Heart right ventricle (tissue), 16 donors: ENCODE measurements at places on chromosomes 1 and 21. TPM values are rescaled to one million over a fixed set of nuclear protein-coding genes. Genes with fewer than 3 reads are reported as not detected.
A peak's percentile ranks its signal among the peaks of the same experiment; 100 is the strongest.

The LCE2C gene
- total RNA-seq, result not detected

GRCh38 chr1:172900376-172900997 lies 150.3 kb downstream of the TNFSF18 start:
- H3K36me3 ChIP-seq, result no peaks in the 10 kb centered on the region
- H3K27me3 ChIP-seq, result no peaks in the 10 kb centered on the region
- H3K4me3 ChIP-seq, result no peak overlapping the region
- H3K4me1 ChIP-seq, result peaks cover 4% of the 10 kb centered on the region
- H3K27ac ChIP-seq, result no peak overlapping the region
- DNase-seq, result no peak

DNA sequence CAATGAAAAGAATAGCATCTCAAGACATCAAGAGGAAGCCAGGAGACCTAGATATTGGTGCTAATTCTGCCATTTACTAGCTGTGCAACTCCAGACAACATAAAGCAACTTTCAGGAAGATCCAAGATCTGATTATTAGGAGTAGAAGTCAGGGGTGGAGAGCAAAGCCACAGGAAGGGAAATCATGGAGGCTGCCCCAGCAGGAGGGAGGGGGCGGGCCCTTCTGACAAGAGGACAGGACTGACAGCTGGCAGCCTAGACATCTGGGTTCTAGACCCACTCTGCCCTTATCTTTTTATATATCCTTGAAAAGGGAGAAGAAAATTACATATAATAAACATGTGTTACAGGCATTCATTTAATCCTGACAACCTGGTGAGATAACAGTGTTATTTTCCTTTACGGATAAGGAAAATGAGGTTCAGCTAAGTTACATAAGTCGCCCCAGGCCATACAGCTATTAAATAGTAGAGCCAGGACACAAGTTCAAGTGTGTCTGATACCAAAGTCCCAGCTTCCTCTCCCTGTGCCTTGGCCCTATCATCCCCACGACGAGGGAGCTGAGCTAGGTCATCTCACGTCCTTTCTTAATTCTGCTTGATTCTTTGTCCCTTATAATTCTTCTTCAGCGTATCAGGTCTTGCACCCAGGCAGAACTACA lies 46.6 kb downstream of the ARHGEF11 start:
- no peaks in the 10 kb centered on the region for H3K27me3 ChIP-seq
- no peaks in the 10 kb centered on the region for H3K4me1 ChIP-seq
- no peaks in the 10 kb centered on the region for H3K36me3 ChIP-seq
- no peak overlapping the region for H3K4me3 ChIP-seq
- no peak for DNase-seq

The ANKRD65 gene
- 2.5 TPM for total RNA-seq

GRCh38 chr1:84892705-84893618 lies at the start of gene LPAR3:
Gene LPAR3, minus strand, starts transcription at chr1:84893206. Its CDS starts 27,086 bp downstream, at chr1:84866120.
- H3K27ac ChIP-seq, result no peak within 1 kb of the TSS
- peak; percentile 20 for DNase-seq

- DNase-seq, result no peak
- H3K4me3 ChIP-seq, result no peak overlapping the region
- H3K36me3 ChIP-seq, result no peaks in the 10 kb centered on the region
- H3K27me3 ChIP-seq, result no peaks in the 10 kb centered on the region
- peaks cover 90% of the 10 kb centered on the region for H3K4me1 ChIP-seq
- H3K27ac ChIP-seq, result no peak overlapping the region
Measured at GRCh38 chr1:184502161-184502560, 115.3 kb downstream of the C1orf21 start.

DNA sequence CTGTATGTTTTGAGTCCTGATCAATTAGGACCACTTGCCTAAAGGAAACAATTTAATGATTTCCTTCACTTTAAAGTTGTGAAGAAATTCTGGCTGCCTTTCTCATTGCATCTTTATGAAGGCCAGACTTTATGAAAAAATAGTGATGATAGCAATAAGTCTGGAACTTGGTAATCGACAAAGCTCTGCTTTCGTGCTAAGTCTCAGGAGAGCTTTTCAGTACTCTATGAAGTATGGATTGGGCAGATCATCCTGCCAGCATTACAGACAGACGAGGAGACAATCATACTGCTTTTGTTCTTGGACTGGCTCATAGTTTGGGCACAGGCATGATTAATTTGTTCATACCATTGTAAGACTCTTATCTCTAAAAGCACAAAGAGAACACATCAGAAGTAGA lies 45.5 kb upstream of the KCNJ15 start:
- no peaks in the 10 kb centered on the region for H3K36me3 ChIP-seq
- DNase-seq, result no peak
- H3K27ac ChIP-seq, result no peak overlapping the region
- no peaks in the 10 kb centered on the region for H3K4me1 ChIP-seq
- H3K27me3 ChIP-seq, result no peaks in the 10 kb centered on the region

DNA sequence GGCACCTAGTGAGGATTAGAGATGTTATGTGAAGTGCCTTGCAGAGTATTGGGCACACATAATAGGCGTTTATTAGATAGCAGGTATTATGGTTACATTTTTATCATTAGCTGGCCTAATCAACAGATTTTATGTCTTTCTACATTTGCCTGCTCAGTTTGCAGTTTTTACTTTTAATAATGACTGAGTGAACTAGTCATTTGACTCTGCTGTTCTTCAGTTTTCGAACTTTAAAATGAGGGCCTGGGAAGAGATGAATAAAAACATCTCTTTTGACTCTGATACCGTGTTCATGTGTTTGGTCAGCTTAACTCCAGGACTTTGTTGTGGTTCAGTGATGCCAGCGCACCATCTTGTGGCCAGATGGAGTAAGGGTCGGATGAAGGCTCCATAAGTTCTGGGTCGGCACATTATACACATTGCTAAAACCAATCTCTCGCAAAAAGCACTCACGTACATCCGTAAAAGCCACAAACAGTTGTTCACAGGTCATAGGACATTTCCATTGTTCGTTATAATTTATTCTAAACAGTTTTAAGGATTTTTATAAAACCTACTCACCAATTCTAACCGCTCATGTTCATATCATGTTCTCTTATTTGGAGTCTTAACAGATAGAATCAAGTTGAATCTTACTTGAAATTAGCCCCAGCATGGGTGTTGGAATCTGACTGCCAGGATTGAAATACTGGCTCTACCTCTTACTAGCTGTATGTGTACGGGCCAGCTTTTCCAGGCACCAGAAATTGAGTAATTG lies 78.4 kb upstream of the GPR88 start:
- H3K4me3 ChIP-seq, result no peak overlapping the region
- H3K27me3 ChIP-seq, result no peaks in the 10 kb centered on the region
- H3K27ac ChIP-seq, result no peak overlapping the region
- no peaks in the 10 kb centered on the region for H3K36me3 ChIP-seq
- DNase-seq, result peak; percentile 73

DNA sequence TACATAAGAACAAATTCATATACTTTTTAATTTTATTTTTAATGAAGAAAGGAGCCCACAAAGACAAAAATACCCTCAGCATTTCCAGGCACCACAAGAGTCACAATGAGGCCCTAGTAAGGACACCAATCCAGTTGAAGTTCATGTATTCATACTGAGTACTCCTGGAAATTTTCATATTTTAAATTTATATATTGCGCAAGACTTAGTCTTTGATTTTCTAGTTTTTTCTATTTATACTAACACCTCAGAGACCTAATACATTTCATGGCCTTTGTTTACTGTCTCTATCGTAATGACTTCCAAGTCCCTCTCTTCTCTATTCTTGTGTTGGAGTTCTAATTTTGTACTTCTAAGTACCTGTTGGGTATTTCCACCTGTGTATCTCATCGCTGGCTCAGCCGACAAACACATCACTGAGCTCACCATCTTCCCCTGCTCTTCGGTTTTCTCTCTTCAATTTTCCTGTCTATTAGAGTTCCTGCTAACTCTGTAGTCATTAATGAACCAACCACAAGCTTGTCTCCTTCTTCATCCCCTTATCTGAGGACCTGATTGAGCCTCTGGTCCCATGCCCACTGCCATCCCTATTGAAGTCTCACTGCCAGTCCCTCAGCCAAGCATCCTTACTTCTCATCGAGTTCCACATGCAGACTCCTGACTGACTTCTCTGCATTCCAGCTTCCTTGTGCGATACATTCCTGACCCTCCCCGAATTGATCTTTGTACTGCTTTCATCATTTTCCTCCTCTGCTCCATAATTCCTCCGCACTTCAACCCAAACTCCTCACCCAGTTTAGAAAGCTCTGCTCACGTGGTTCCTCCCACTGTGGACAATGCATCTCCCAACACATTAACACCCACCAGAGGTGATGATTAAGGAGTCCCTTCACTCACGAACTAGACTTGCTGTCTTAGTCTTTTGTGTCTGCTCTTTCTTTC lies 17.3 kb upstream of the IRF2BP2 start:
- H3K4me1 ChIP-seq, result peaks cover 23% of the 10 kb centered on the region
- no peaks in the 10 kb centered on the region for H3K27me3 ChIP-seq
- H3K36me3 ChIP-seq, result no peaks in the 10 kb centered on the region

DNA sequence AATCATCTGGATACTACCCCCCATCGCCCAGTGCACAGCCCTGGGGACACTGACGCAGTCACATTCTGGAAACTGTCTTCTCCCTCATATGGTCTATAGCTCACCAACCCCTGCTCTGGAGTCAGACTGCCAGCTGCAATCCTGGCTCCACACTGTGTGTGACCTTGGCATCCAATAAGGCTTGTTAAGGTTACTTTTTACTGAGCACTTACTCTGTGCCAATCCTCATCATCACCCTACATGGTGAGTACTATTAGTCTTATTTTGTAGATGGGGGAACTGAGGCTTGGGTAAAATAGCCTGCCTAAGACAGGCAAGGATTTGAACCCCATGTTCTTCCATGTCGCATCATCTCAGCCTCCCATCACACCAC lies 34.9 kb downstream of the AHDC1 start:
- no peak overlapping the region for H3K4me3 ChIP-seq
- no peaks in the 10 kb centered on the region for H3K36me3 ChIP-seq
- H3K4me1 ChIP-seq, result peaks cover 85% of the 10 kb centered on the region
- no peak for DNase-seq
- H3K27me3 ChIP-seq, result no peaks in the 10 kb centered on the region

DNA sequence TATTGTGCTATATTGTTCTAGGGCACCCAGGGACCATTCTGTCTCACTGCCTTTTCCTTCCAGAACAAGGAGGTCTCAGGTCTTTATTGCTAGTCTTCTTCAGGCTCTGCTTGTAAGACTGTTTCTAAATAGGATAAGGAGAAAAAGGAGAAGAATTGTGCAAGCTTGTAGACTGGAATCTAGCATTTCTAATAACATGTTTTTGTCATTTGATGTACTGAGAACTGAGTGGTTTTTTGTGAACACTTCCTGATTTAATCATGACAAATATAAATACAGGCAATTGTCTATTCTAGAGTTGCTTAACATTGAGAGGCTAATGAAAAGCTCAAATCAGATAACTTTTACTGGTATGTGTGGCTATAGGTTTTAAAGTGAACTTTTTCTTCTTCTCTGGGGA lies 77.6 kb downstream of the CLIC4 start:
- H3K4me3 ChIP-seq, result no peak overlapping the region
- H3K27ac ChIP-seq, result no peak overlapping the region
- no peaks in the 10 kb centered on the region for H3K27me3 ChIP-seq

DNA sequence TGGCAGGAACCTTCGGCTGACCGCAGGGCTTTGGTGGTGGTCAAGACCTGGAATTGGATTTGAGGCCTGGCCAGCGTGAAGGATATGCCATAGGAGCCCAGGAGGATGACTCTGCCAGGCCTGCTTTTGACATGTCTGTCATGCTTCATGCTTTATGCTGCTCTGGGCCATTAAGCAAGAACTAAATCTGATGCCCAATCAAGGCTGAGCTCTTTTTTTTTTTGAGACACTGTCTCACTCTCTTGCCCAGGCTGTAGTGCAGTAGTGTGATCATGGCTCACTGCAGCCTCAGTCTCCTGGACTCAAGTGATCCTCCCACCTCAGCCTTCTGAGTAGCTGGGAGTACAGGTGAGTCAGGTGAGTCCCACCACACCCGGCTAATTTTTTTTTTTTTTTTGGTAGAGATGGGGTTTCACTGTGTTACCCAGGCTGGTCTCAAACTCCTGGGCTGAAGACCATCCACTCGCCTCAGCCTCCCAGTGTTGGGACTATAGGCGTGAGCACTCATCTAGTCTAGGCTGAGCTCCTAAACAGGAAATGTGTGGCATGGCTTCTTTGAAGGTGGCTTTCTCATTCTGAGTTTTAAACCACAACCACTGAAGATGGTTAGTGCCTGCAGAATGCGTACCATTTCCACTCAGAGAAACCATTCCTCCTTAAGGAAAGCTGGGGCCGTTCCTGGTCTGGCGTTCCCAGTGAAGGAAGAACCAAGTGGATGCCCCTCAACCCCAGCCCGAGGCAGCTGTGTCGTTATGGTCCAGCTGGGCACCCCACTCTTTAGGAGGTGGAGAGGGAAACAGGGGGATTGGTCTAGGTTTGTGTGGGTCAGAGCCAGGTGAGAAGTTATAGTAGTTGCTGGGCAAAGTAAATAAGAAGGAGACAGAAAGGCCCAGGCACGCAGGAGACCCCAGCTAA lies 34.2 kb upstream of the ATP5PO start:
- H3K36me3 ChIP-seq, result no peaks in the 10 kb centered on the region
- no peak for DNase-seq
- H3K27ac ChIP-seq, result peak overlapping the region; percentile 84
- peaks cover 52% of the 10 kb centered on the region for H3K4me1 ChIP-seq

GRCh38 chr1:96313216-96313615 lies 408.4 kb upstream of the PTBP2 start:
- H3K36me3 ChIP-seq, result no peaks in the 10 kb centered on the region
- H3K4me3 ChIP-seq, result no peak overlapping the region
- no peaks in the 10 kb centered on the region for H3K4me1 ChIP-seq
- H3K27ac ChIP-seq, result no peak overlapping the region
- DNase-seq, result no peak

The SUCO gene
- total RNA-seq, result 29.9 TPM

DNA sequence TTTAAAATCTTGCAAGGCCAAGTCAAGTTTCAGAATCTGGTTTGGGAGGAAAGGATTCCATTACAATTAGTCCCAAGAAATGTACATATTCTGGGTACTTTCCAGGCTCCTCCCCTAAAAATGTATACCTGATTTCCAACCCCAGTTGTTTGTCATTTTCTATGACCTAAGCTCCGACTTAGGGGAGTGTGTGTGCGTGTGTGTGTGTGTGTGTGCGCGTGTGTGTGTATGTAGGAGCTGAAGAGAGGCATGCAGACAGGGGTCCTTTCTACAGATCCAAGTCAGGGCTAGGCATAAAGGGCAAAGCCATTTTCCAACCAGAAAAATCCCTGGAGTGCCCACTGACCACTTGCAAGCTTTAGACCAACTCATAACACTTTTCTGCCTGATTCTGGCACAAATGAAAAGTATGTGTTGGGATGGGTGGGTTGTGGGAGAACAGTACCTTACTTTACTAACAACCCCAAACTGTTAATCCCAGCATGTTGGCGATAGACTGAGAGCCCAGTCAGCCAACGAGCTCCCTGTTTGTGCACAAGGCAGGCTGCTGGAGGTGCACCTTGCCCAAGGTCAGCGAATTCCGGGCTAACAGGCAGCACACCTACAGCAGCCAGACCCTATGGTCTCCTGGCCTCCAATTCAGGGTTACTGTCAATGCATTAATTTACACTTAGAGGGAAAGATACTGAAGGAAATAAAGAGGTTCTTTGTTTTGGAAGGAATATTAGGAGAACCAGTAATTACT lies 1.7 kb downstream of the TRABD2B start:
- H3K4me1 ChIP-seq, result peaks cover 7% of the 10 kb centered on the region
- H3K4me3 ChIP-seq, result peak overlapping the region; percentile 63
- no peak overlapping the region for H3K27ac ChIP-seq
- DNase-seq, result no peak
- no peaks in the 10 kb centered on the region for H3K36me3 ChIP-seq

GRCh38 chr1:155984341-155984740 lies 6.0 kb upstream of the ARHGEF2 start:
- H3K27ac ChIP-seq, result no peak overlapping the region
- no peak overlapping the region for H3K4me3 ChIP-seq
- DNase-seq, result no peak
- H3K4me1 ChIP-seq, result peaks cover 30% of the 10 kb centered on the region
- H3K36me3 ChIP-seq, result no peaks in the 10 kb centered on the region

The ANGPTL1 gene
- total RNA-seq, result 10.6 TPM
